ENCODE measurements at places on chromosomes 2 and 18.

DNA sequence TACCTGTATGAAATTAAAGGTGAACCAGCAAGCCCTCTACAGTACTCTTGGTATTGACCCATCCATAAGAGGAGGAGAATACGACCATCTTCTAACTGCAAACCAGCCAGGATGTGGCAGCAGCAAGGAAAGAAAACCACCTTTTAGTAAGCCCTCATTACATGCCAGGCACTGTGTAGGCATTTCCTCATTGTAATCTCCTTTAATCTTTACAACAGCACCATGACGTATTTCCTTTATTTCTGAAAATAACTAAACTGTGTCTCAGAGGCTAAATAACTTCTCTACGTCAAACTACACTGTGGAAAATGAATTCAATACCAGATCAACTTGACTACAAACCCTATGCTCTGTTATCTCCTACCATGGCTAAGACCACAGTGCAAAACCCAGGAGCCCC is 18.2 kb downstream of the WDR35 start:
- no peaks in the 10 kb centered on the region for H3K27me3 ChIP-seq
- H3K4me1 ChIP-seq, result peaks cover 12% of the 10 kb centered on the region
- H3K27ac ChIP-seq, result peak overlapping the region; percentile 76
- H3K4me3 ChIP-seq, result no peak overlapping the region
- peaks cover 2% of the 10 kb centered on the region for H3K36me3 ChIP-seq

- no peaks in the 10 kb centered on the region for H3K4me1 ChIP-seq
- H3K4me3 ChIP-seq, result no peak overlapping the region
- no peak overlapping the region for H3K27ac ChIP-seq
- DNase-seq, result no peak
- no peaks in the 10 kb centered on the region for H3K27me3 ChIP-seq
- no peaks in the 10 kb centered on the region for H3K36me3 ChIP-seq
Measured at GRCh38 chr2:228465408-228465807, 283.9 kb upstream of the SPHKAP start.

DNA sequence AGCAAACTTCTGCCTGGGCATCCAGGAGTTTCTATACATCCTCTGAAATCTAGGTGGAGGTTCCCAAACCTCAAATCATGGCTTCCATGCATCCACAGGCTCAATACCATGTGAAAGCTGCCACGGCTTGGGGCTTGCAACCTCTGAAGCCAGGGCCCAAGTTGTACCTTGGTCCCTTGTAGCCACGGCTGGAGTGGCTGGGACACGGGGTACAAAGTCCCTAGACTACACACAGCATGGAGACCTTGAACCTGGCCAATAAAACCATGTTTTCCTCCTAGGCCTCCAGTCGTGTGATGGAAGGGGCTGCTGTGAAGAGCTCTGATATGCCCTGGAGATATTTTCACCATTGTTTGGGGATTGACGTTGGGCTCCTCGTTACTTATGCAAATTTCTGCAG is 43.4 kb upstream of the GALNT13 start:
- no peaks in the 10 kb centered on the region for H3K4me1 ChIP-seq
- no peaks in the 10 kb centered on the region for H3K27me3 ChIP-seq
- H3K36me3 ChIP-seq, result no peaks in the 10 kb centered on the region
- no peak overlapping the region for H3K27ac ChIP-seq
- H3K4me3 ChIP-seq, result no peak overlapping the region

DNA sequence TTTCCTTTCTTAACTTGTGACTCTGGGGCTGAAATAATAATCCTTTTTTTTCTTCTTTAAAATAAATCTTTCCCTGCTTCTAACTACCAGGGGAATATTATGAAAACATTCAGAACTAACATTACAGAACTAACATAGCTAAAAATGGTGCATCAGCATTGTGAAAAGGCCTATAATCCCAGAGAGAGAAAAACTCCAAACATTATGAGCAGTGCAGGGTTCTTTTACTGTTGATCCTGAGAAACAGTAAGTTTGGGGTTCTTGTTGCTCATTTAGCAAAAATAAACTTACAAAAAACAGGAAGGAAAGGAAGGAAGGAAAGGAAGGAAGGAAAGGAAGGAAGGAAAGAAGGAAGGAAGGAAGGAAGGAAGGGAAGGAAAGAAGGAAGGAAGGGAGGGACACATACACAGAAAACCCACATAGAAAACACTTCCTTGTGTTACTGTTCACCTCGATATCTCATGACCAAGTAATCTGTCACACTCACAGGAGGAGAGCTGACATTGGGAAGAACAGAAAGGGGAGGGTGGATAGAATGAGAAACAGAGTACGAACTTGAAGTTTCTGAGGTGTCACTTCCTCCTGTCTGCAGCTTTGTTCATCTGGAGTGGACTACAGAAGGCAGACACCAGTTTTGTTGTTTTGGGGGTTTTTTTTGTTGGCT is 18.4 kb upstream of the PIK3C3 start:
- H3K4me3 ChIP-seq, result no peak overlapping the region
- H3K4me1 ChIP-seq, result peaks cover 4% of the 10 kb centered on the region
- H3K36me3 ChIP-seq, result no peaks in the 10 kb centered on the region
- no peak overlapping the region for H3K27ac ChIP-seq
- peaks cover 14% of the 10 kb centered on the region for H3K27me3 ChIP-seq
- no peak for DNase-seq

- peaks cover 3% of the 10 kb centered on the region for H3K36me3 ChIP-seq
- no peak for DNase-seq
- H3K4me1 ChIP-seq, result peaks cover 32% of the 10 kb centered on the region
- H3K27me3 ChIP-seq, result peaks cover 13% of the 10 kb centered on the region
- H3K27ac ChIP-seq, result no peak overlapping the region
- no peak overlapping the region for H3K4me3 ChIP-seq
Measured at GRCh38 chr2:68390586-68390985, 25.5 kb downstream of the PLEK start.

GRCh38 chr18:27277554-27277953 is 92.4 kb upstream of the CHST9 start:
- H3K27ac ChIP-seq, result no peak overlapping the region
- H3K4me1 ChIP-seq, result no peaks in the 10 kb centered on the region
- no peak for DNase-seq
- H3K27me3 ChIP-seq, result no peaks in the 10 kb centered on the region
- no peak overlapping the region for H3K4me3 ChIP-seq

GRCh38 chr18:59961070-59961469 is 61.3 kb downstream of the PMAIP1 start:
- peaks cover 6% of the 10 kb centered on the region for H3K4me1 ChIP-seq
- no peaks in the 10 kb centered on the region for H3K36me3 ChIP-seq
- peaks cover 22% of the 10 kb centered on the region for H3K27me3 ChIP-seq
- H3K4me3 ChIP-seq, result no peak overlapping the region
- DNase-seq, result no peak
- H3K27ac ChIP-seq, result no peak overlapping the region

DNA sequence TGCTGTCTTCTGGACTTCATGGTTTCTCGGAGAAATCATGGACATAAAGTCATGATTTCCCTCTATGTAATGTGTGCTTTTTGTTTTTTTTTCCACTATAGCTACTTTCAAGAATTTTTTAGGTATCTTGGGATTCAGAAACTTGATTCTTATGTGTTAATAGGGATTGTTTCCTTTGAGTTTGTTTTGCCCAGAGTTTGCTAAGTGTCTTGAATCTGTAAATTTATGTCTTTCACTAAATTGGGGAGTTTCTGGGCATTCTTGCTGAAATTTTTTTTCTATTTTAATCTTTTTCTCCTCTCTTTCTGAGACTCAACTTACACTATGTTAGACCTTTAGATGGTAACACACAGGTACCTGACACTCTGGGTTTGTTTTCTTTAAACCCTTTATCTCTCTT is 182.7 kb downstream of the LAMA1 start:
- H3K4me1 ChIP-seq, result no peaks in the 10 kb centered on the region
- no peak overlapping the region for H3K27ac ChIP-seq
- DNase-seq, result no peak
- H3K27me3 ChIP-seq, result no peaks in the 10 kb centered on the region
- H3K4me3 ChIP-seq, result no peak overlapping the region
- H3K36me3 ChIP-seq, result no peaks in the 10 kb centered on the region

- H3K4me3 ChIP-seq, result no peak overlapping the region
- H3K36me3 ChIP-seq, result no peaks in the 10 kb centered on the region
- no peak overlapping the region for H3K27ac ChIP-seq
- DNase-seq, result no peak
- no peaks in the 10 kb centered on the region for H3K27me3 ChIP-seq
Measured at GRCh38 chr2:15122915-15123314, 438.2 kb downstream of the NBAS start.

DNA sequence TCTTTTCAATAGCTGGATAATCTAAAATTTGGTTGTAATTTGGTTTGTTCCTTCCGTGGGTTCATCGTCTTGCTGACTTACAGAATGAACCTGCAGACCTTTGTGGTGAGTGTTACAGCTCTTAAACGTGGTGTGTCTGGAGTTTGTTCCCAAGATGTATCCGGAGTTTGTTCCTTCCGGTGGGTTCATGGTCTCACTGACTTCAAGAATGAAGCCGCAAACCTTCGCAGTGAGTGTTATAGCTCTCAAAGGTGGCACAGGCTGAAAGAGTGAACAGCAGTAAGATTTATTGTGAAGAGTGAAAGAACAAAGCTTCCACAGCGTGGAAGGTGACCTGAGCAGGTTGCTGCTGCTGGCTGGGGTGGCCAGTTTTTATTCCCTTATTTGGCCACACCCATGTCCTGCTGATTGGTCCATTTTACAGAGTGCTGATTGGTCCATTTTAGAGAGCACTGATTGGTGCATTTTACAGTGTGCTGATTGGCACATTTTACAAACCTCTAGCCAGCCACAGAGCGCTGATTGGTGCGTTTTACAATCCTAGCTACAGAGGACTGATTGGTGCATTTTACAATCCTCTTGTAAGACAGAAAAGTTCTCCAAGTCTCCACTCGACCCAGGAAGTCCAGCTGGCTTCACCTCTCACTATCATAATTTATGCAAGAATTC is 16.6 kb downstream of the RALB start:
- no peaks in the 10 kb centered on the region for H3K27me3 ChIP-seq
- no peak for DNase-seq
- no peak overlapping the region for H3K4me3 ChIP-seq
- H3K36me3 ChIP-seq, result peaks cover 46% of the 10 kb centered on the region

- H3K27me3 ChIP-seq, result no peaks in the 10 kb centered on the region
- no peak overlapping the region for H3K27ac ChIP-seq
- H3K4me1 ChIP-seq, result no peaks in the 10 kb centered on the region
- H3K36me3 ChIP-seq, result no peaks in the 10 kb centered on the region
- DNase-seq, result no peak
- H3K4me3 ChIP-seq, result no peak overlapping the region
Measured at GRCh38 chr2:235021752-235022151, 69.9 kb downstream of the SH3BP4 start.

DNA sequence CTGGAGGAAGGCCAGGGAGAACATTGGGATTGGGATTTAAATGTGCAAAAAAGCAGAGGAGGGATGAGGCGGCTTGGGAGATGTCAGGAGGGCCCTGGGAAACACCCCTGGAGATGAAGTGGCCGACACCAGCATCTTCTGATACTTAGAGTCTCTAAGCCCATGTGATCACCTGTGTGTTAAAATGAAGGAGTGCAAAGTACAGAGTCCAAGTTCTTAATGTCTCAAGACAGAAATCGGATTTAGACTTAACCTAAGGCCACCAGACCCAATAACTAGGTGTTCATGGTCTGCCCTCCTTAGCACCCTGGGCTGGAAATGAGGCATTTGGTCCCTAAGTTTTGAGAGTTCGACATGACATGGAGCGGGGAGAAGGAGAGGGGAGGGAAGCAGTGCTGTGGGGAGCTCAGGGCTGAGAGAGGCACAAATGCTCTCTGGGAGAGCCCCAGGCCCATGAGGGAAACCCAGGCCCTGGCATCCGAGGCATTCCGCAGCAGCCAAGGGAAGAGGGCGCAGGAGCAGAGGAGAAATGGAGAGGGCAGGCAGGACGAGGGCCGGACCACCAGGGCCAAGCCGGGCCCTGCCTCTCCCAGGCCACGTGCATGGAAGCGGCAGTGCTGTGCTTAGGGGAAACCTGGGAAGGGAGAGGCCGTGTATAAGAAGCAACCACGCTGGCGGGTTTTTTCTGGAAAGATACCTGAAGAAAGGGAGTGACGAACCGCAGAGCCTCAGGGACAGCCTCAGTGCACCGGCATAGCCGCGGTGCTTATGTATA is 63.3 kb downstream of the SFXN5 start:
- no peaks in the 10 kb centered on the region for H3K4me1 ChIP-seq
- H3K27me3 ChIP-seq, result peaks cover 2% of the 10 kb centered on the region
- no peak for DNase-seq
- no peaks in the 10 kb centered on the region for H3K36me3 ChIP-seq

DNA sequence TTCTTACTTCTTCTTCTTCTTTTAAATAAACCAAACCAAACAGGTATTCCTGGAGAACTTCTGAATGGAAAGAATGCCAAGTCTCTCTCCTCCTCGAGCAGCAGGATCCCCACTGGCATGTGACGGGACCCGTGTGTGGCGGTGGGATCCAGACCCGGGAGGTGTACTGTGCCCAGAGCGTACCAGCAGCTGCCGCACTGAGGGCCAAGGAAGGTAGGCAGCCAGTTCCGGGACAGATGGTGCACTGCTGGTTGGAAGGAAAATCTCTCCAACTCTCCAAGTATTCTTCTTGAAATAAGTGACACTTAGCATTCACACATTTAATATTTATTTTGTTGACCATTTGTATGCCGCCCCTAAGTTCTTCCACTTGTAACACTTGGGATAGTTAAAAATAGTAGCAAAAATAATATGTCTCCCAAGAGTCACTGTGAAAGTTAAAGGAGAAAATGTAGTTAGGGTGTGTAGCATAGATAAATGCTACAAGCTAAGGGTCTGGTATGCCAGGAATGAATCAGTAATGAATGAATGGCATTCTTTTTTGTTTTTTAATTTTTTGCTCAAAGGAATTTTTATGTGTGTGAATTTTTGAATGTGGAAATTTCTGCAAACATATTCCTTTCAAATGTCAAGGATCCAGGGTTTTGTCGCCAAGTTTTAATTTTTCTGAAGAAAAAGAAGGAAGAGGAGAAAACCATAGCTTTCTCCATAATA is 349.9 kb downstream of the THSD7B start:
- no peaks in the 10 kb centered on the region for H3K4me1 ChIP-seq
- no peak for DNase-seq
- no peak overlapping the region for H3K4me3 ChIP-seq
- H3K36me3 ChIP-seq, result no peaks in the 10 kb centered on the region
- H3K27me3 ChIP-seq, result no peaks in the 10 kb centered on the region

GRCh38 chr2:43127941-43128558 is 98.4 kb downstream of the ZFP36L2 start:
- no peaks in the 10 kb centered on the region for H3K27me3 ChIP-seq
- peak overlapping the region; percentile 100 for H3K27ac ChIP-seq
- peaks cover 86% of the 10 kb centered on the region for H3K4me1 ChIP-seq
- H3K4me3 ChIP-seq, result peak overlapping the region; percentile 54
- DNase-seq, result no peak
